ENCODE measurements at places on chromosomes 7 and 10. TPM values are rescaled to one million over a fixed set of nuclear protein-coding genes. Genes with fewer than 3 reads are reported as not detected.

DNA sequence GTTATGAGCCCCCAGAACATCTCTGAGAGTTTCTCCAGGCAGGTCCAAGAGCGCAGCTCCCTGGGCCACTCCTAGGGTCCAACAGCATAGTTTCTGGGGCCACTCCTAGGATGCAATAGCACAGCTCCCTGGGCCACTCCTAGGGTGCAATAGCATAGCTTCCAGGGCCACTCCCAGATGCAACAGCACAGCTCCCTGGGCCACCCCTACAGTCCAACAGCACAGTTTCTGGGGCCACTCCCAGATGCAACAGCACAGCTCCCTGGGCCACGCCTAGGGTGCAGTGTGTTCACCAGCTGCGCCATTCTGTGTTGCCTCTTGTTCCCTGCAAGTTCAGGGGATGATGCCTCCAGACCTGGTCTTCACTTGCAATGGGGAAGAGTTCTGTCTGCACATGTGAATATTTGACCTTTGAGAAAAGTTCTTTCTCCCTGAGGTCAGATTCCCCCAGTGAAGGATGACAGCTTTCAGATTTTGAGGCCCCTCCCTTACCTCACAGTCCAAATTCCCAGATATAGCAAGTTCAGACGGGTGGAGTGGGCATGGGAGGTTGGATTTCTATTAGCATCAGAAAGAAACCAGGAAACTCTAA, 43.0 kb upstream of the LEP start:
- H3K4me1 ChIP-seq = peaks cover 8% of the 10 kb centered on the region
- H3K36me3 ChIP-seq = no peaks in the 10 kb centered on the region
- H3K27me3 ChIP-seq = peaks cover 11% of the 10 kb centered on the region
- DNase-seq = no peak

DNA sequence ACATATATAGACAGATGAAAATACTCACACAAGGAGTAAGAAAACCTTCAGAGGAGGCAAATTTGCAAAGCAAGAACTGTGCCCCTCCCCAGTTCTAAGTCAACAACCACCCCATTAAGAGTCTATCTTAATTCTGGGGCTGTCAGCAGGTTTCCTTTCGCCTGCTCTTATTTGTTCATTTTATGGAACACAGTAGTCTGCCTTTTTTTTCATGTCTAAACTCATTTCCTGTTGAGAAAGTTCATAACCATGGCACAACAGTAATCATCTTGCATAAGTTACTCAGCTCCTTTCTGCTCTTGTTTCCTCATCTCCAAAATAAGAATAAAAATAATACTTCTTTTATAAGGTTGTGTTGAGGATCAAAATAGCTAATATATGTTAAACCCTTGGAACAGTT, 25.8 kb upstream of the AMPH start:
- H3K4me3 ChIP-seq = no peak overlapping the region
- H3K4me1 ChIP-seq = no peaks in the 10 kb centered on the region
- DNase-seq = no peak
- H3K36me3 ChIP-seq = no peaks in the 10 kb centered on the region
- no peaks in the 10 kb centered on the region for H3K27me3 ChIP-seq
- H3K27ac ChIP-seq = no peak overlapping the region

- H3K4me3 ChIP-seq = no peak overlapping the region
- no peak overlapping the region for H3K27ac ChIP-seq
- H3K4me1 ChIP-seq = no peaks in the 10 kb centered on the region
- no peaks in the 10 kb centered on the region for H3K36me3 ChIP-seq
- H3K27me3 ChIP-seq = no peaks in the 10 kb centered on the region
- DNase-seq = no peak
These were observed 27.9 kb upstream of the CDK14 start for GRCh38 chr7:90568213-90568612.

SUPV3L1 gene
- 55.1 TPM for total RNA-seq

ACHE gene
- total RNA-seq = 5.1 TPM

MMD2 gene
- not detected for total RNA-seq

GRCh38 chr7:127525866-127526480, 59.4 kb downstream of the GCC1 start:
- H3K4me3 ChIP-seq = no peak overlapping the region
- H3K27ac ChIP-seq = no peak overlapping the region
- no peak for DNase-seq
- no peaks in the 10 kb centered on the region for H3K36me3 ChIP-seq
- peaks cover 4% of the 10 kb centered on the region for H3K27me3 ChIP-seq
- no peaks in the 10 kb centered on the region for H3K4me1 ChIP-seq

- H3K36me3 ChIP-seq = no peaks in the 10 kb centered on the region
- H3K4me3 ChIP-seq = no peak overlapping the region
- H3K27me3 ChIP-seq = no peaks in the 10 kb centered on the region
- no peak for DNase-seq
- no peak overlapping the region for H3K27ac ChIP-seq
- no peaks in the 10 kb centered on the region for H3K4me1 ChIP-seq
These were observed 585.9 kb upstream of the GHITM start for GRCh38 chr10:83553366-83553765.

GRCh38 chr10:51447119-51447518, 252.3 kb downstream of the CSTF2T start:
- peaks cover 4% of the 10 kb centered on the region for H3K4me1 ChIP-seq
- H3K36me3 ChIP-seq = no peaks in the 10 kb centered on the region
- no peak for DNase-seq
- H3K27me3 ChIP-seq = no peaks in the 10 kb centered on the region

GRCh38 chr10:133520193-133520738, 6.9 kb upstream of the CYP2E1 start:
- H3K27ac ChIP-seq = no peak overlapping the region
- peak overlapping the region; percentile 69 for H3K4me3 ChIP-seq
- no peaks in the 10 kb centered on the region for H3K36me3 ChIP-seq

- no peaks in the 10 kb centered on the region for H3K27me3 ChIP-seq
- DNase-seq = no peak
- H3K4me1 ChIP-seq = no peaks in the 10 kb centered on the region
- no peak overlapping the region for H3K27ac ChIP-seq
These were observed 79.7 kb downstream of the GLRX3 start for GRCh38 chr10:130215931-130216231.

- peaks cover 6% of the 10 kb centered on the region for H3K36me3 ChIP-seq
- peaks cover 19% of the 10 kb centered on the region for H3K4me1 ChIP-seq
- no peaks in the 10 kb centered on the region for H3K27me3 ChIP-seq
These were observed 125.9 kb downstream of the GRK5 start for GRCh38 chr10:119333146-119333792.

DNA sequence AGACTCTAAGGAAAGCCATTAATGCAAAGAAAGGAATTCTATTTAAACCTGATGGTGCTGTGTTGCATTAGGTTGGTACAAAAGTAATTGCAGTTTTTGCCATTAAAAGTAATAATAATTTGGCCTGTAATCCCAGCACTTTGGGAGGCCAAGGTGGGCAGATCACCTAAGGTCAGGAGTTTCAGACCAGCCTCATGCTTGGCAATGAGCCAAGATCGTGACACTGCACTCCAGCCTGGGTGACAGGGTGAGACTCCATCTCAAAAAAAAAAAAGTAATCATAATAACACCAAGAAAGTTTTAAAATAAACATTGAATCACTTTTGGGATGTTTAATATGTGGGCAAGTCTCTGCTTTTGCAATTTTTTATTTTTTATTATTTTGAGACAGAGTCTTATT, 107.3 kb upstream of the FRMD4A start:
- H3K27ac ChIP-seq = no peak overlapping the region
- no peaks in the 10 kb centered on the region for H3K36me3 ChIP-seq
- no peak for DNase-seq
- no peaks in the 10 kb centered on the region for H3K27me3 ChIP-seq
- no peak overlapping the region for H3K4me3 ChIP-seq
- H3K4me1 ChIP-seq = peaks cover 10% of the 10 kb centered on the region

Data from thoracic aorta (tissue), 2 donors.